Naive thymus-derived CD4-positive, alpha-beta T cell (primary cell): ENCODE measurements at places on chromosomes 3 and 15. TPM values are rescaled to one million over a fixed set of nuclear protein-coding genes. Genes with fewer than 3 reads are reported as not detected.

ITIH4 gene
- total RNA-seq = 34.1 TPM

CCR2 gene
- total RNA-seq = 31.4 and 34.9 TPM in 2 replicates

DNA sequence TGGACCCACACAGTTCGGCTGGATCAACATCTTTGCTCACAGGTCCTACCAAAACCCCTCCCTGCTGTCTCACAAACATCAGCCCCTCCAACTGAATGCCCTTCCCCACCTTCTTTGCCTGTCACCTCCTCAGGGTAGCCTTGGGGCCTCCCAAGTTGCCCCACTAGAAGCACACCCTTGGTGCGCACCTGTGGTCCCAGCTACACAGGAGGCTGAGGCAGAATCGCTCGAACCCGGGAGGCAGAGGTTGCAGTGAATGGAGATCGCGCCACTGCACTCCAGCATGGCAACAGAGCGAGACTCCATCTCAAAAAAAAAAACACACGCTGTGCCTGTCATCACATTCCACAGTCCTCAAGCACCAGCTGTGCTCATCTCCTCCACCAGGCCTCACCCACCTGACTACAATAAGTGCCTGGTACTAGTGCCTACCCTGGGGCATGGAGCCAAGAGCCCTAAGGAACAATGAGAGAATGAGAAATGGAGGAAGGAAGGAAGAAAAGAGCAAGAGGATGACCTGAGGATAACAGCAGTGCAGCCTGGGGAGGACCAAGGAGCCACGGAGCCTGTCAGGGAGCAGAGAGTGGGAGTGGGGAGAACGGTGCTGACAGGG is 26.0 kb downstream of the RPN1 start:
- no peak overlapping the region for H3K4me3 ChIP-seq
- peaks cover 32% of the 10 kb centered on the region for H3K36me3 ChIP-seq
- no peak for DNase-seq
- H3K27ac ChIP-seq = no peak overlapping the region

GRCh38 chr15:37111427-37111717 is 11.0 kb upstream of the MEIS2 start:
- H3K4me1 ChIP-seq = no peaks in the 10 kb centered on the region
- no peak for DNase-seq
- H3K27ac ChIP-seq = no peak overlapping the region
- H3K27me3 ChIP-seq = peaks cover 42% of the 10 kb centered on the region

DNA sequence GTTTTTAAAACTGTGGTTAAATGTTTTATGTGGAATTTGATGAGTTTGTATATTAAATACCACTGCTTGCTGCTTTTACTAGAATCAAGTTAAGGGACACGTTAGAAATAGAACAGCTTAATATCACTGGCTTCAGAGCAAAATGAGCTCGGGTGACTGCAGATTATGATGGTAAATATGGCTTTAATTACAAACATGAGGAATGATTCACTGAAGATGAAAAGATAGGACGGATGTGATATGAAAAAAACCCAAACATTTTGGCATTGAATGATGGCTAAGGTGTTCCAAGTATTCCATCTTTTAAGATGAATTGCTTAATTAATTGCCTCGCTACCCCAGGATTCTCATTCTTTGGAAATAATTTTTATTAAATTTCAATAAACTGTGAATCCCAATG is 33.7 kb downstream of the SLC24A1 start:
- no peak overlapping the region for H3K4me3 ChIP-seq
- no peaks in the 10 kb centered on the region for H3K27me3 ChIP-seq
- DNase-seq = no peak
- H3K36me3 ChIP-seq = peaks cover 26% of the 10 kb centered on the region

DNA sequence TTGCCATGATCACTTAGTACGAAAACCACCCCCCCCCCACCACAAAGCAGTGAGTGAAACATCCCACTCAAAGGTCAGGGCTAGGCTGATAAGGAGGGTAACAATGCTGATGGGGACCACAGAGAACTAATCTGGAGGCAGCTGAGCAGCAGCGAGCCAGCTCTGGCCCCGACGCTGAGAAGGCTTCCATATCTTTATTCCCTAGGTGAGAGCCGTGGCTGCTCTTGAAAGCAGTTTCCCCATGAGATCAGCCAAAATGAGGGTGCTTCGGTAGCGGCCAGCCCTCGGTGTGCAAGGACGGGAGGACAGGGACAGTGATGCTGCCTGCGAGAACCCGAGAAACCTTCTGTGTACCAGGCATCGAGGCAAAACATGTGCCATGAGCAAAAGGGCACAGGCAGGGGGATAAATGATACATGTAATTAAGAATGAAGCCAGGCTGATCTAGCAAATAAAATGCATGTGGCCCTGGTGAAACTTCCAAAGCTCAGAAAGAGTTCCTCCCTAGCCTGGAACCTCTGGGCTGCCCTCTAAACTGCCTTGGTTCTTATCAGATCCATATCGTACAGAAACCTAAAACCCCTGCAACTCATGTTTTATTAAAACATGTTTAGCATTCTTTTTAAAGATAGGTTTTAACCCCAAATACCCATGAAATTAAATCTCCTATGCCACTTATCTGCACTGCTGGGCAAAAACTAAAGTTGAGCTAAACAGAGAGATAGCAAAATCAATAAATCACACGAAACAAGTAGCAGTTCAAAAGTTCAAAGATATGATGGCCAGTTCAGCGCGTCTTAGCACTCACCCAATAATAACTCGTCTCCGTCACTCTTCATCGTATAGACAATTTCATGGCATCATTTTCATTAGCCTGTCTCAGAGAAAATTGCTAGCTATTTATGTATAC is 337.3 kb downstream of the FOXP1 start:
- H3K4me1 ChIP-seq = peaks cover 27% of the 10 kb centered on the region
- no peaks in the 10 kb centered on the region for H3K27me3 ChIP-seq
- no peak overlapping the region for H3K4me3 ChIP-seq
- DNase-seq = no peak

DNA sequence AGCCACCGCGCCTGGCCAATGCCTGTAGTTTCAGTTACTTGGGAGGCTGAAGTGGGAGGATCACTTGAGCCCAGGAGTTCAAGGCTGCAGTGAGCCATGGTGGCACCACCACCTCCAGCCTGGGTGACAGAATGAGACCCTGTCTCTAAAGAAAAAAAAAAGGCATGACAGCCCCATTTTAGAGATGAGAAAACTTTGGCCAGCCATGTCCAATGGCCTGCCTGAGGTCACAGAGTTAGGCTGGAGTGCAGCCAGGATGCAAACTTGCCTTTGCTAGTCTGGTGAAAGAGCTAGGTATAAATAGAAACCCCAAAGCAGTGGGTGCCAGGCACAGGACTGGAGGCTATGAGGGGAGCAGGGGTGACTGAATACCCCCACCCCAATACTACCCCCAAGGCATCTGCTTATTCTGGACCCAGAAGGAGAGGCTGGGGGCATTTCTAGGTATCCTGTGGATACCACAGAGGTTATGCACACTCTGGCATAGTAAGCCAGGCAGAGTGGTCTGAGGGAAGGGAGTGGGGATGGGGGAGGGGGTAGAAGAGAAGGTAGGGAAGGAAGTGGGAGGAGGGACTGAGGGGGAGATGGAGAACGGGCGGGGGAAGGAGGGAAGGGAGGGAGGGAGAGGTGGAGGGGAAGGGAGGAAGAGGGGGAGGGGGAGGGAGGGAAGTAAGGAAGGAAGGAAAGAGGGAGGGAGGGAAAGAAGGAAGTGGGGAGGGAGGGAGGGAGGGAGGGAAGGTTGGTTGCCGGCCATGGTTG is 16.2 kb upstream of the C15orf39 start:
- H3K27ac ChIP-seq = no peak overlapping the region
- H3K4me3 ChIP-seq = no peak overlapping the region
- DNase-seq = no peak
- no peaks in the 10 kb centered on the region for H3K4me1 ChIP-seq
